NCI-H2029 (cell line): ENCODE measurements at places on chromosomes 13 and 19.

GRCh38 chr13:53015971-53016370, 12.6 kb upstream of the OLFM4 start:
- DNase-seq, result no peak

DNA sequence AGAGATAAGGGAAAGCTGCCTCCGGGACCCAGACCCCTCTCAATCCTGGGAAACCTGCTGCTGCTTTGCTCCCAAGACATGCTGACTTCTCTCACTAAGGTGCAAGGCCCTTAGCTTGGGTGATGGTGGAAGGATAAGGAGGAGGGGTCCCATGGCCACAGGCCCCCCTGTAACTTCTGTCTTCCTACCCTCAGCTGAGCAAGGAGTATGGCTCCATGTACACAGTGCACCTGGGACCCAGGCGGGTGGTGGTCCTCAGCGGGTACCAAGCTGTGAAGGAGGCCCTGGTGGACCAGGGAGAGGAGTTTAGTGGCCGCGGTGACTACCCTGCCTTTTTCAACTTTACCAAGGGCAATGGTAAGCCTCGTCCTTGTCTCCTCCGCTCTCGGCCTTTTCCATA, 2.0 kb downstream of the CYP2F1 start:
- DNase-seq, result no peak

- no peak for DNase-seq
These were observed 4.0 kb upstream of the DLEU7 start for GRCh38 chr13:50847501-50847900.

- DNase-seq, result no peak
These were observed 154.9 kb downstream of the UGGT2 start for GRCh38 chr13:95898256-95898655.

DNA sequence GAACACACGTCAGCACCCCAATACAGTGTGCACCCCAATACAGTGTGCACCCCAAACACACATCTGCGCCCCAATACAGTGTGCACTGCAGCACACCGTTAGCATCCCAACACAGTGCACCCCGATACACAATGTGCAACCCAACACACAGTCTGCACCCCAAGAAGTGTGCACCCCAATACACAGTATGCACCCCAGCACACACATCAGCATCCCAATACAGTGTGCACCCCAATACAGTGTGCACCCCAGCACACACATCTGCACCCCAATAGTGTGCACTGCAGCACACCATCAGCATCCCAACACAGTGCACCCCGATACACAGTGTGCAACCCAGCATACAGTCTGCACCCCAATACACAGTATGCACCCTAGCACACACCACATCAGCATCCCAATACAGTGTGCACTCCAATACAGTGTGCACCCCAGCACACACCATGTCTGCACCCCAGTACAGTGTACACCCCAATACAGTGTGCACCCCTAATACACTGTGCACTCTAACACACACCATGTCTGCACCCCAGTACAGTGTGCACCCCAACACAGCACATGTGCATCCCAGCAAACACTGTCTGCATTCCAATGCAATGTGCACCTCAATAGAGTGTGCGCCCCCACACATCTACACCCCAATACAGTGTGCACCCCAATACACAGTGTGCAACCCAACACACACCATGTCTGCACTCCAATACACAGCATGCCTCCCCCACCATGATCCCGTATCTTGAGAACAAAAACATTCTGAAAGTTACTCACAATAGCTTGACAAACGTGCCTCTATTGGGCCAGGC, 855 bp upstream of the CARS2 start:
- no peak for DNase-seq

DNA sequence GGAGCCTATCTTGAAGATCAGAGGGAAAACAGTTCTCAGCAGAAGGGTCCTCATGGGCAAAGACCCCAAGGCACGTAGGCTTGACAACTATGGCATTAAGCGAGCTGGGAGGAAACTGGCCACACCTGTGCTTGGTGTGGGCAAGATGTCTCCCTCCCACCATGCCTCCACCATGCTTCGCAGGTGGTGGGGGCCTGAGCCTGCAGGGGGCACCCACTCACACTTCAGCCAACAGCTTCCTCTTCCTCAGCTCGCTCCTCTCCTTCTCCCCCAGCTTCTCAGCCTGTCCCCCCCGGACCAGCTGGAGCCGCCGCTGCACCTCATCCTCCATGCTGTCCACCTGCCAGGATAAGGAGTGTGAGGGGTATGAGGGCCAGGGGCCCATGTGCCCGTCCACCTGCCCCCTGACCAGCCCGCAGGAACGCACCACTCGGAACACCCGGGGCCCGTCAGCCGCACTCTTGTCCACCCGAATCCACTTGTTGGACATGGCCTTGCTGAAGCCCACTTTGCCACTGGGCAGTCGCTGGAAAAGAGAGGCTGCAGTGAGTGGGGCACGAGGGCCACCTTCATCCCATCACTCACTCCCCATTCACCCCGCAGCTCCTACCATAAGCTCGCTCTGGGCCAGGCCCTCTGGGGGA, 3.4 kb downstream of the FARSA start:
- DNase-seq, result no peak

DNA sequence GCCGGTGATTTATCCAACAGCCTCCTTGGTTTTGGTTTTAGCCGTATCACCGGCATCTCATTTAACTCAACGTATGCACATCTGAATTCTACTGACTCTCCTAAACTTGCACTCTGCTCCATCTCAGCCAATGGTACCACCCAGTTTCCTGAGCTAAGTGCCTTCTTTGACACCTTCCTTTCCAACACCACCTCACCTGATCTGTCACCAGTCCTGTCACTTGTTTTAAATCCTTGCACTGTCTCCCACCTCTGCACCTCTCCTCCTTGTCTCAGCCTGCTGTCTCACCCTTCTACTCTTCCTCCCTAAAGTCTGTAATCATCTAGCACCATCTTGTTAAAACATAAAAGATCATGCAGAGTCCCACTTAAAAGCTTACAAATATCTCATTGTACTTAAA, 28.1 kb upstream of the TPT1 start:
- no peak for DNase-seq

GRCh38 chr19:6260912-6261650, 18.7 kb downstream of the MLLT1 start:
- no peak for DNase-seq

GRCh38 chr19:3936506-3937442, 3.9 kb downstream of the NMRK2 start:
- DNase-seq, result no peak

DNA sequence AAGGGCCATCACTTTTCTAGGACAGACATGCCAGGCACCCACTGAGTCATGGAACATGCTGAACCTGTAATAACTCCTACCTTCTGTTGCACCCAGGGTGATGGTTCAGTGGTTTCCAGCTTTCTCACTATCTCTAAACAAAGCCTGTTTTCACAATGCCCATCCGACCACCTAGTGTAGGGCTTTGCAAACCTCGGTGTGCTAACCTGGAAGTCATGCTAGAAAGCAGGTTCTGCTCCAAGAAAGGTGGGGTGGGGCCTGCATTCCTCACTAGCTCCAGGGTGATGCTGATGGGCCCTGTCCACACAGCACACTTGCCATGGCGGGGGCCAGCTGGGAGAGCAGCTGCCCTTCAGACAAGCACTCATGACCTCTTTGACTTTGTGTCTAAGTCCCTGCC, 43.4 kb downstream of the COL4A2 start:
- DNase-seq, result no peak

DNA sequence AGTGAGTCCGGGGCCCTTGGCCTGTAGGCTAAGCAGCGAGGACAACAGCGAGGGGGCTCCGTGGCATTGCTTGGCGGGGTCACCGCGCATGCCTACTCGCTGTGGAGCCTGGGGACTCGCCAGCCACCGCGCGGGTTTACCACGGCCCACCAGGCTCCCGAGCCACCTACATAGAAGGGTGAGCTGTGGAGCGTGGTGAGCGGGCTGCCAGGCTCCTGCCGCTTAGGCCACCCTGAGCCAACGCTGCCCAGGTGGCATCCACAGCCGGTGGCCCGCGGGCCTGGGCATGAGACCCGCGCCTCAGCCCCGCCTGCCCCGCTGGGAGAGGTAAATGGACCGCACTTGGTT, 31.2 kb downstream of the C1QTNF9 start:
- no peak for DNase-seq

GRCh38 chr19:29217616-29218015, 4.7 kb upstream of the UQCRFS1 start:
- DNase-seq, result no peak

- DNase-seq, result no peak
These were observed 20.7 kb downstream of the IGFL1 start for GRCh38 chr19:46250076-46250735.

DNA sequence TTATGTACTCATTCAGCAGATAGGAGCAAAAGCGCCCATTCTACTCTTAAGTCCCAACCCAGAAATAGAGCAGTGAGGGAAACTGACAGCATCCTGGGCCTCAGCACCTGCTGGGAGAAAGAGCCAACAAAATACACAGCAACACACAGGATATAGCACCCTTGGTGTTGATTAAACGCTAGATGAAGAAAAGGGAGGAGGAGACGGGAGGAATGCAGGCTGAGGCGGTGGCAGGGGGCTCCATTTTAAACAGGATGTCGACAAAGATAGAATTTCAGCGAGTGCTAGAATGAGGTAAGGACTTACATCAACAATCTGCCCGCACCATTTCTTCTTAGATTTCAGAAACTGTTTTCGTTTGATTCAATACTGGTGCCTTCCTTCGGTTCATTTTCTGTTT, 4.6 kb upstream of the RAB20 start:
- no peak for DNase-seq

GRCh38 chr13:99893567-99893966, 78.0 kb downstream of the ZIC5 start:
- DNase-seq, result no peak

GRCh38 chr13:46530084-46530935, 22.7 kb upstream of the LRCH1 start:
- no peak for DNase-seq

- DNase-seq, result no peak
These were observed 50.5 kb downstream of the KATNAL1 start for GRCh38 chr13:30256713-30257467.

GRCh38 chr13:22278336-22278929, 607.6 kb downstream of the FGF9 start:
- no peak for DNase-seq

- no peak for DNase-seq
These were observed 266.4 kb upstream of the NBEA start for GRCh38 chr13:34675626-34676025.

- DNase-seq, result no peak
These were observed 31.7 kb downstream of the DNAJC15 start for GRCh38 chr13:43054803-43055802.

DNA sequence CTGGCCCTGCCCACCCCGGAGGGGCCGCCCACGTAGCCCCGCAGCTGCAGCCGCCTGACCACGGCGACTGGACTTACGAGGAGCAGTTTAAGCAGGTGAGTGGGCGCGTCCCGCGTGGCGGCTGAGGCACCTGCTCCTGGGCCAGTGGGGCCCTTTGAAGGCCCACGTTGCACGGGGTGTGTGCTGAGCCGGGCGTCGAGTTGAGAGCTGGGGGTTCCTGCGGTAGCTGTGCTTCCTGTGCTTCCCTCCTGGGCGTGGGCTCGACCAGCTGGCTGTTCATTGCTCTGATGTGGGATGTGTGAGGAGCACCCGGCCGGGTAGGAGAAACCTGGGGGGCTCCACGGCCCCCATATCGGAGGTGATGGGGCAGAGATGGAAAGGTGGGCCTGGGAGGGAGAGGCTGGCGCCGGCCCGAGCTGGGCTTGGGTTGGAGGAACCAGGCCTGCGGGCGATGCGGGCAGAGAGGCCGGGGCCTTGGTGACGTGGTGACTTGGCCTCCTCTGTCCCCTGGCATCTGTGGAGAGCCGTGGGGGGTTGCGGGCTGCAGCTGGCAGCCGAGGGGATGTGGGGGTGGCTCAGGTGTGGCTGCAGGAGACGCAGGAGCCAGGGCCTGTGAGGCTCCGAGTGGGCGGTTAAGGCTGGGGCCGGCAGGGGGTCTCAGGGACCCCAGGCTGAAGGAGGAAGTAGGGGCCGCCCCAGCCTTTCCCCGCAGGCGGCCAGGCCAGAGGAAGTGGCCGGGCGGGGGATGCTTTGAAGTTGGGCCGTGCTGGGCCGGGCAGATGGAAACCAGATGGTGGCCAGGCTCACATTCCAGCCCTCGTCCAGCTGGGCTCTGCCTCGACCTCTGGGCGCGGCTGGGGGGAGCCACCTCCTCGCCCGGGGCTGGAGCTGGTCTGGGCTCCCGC, 7.1 kb downstream of the ARID3A start:
- no peak for DNase-seq

- DNase-seq, result no peak
These were observed 324.9 kb upstream of the SPRY2 start for GRCh38 chr13:80665792-80666333.

GRCh38 chr13:27830010-27830409, 37.7 kb downstream of the GSX1 start:
- no peak for DNase-seq

DNA sequence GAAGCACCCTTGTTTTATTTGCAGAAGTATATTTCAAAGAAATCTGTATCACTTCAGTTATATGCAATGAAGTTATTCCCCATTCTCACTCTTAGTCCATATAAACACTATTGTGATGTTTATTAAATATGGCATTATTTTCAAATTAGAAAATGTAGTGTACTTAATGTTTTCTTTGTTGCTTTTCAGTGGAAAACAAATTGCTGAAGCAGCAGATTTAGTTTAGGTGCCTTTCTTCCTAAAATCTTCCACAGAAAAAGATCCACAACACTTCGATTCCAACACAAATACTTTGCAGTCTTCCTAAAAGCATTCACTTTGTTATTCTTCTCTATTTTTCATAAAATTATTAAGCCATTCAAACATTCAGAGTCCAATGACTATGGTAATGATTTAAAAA, 492.1 kb upstream of the GPC6 start:
- no peak for DNase-seq

DNA sequence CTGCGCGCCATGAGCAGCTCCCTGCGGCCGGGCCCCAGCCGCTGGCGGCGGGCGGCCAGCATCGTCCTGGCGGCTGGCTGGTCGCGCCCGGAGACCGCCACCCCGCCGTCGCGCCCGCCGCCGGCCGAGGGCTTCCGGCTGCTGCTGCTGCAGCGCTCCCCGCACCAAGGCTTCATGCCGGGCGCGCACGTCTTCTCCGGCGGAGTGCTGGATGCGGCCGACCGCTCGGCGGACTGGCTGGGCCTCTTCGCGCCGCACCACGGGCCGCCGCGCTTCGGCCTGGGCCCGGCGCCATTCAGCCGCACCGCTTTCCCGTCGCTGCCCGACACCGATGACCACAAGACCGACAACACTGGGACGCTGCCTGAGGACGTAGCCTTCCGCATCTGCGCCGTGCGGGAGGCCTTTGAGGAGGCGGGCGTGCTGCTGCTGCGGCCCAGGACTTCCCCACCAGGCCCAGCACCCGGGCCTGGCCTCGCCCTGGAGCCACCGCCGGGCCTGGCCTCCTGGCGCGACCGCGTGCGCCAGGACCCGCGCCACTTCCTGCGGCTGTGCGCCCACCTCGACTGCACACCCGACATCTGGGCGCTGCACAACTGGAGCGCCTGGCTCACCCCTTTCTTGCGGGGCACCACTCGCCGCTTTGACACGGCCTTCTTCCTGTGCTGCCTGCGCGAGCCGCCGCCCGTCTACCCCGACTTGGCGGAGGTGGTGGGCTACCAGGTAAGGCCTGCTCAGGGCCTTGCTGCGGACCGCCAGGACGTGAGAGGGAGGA, 518 bp downstream of the NUDT19 start:
- peak; percentile 53 for DNase-seq

GRCh38 chr19:3266792-3267514, 42.5 kb downstream of the CELF5 start:
- DNase-seq, result no peak
